Tibial artery (tissue), 4 donors: ENCODE measurements at places on chromosomes 4 and X.

GRCh38 chrX:20007962-20008622, 17.2 kb upstream of the BCLAF3 start:
- no peak for DNase-seq

- DNase-seq, result no peak
Observed at GRCh38 chr4:124435274-124435950, 277.1 kb downstream of the ANKRD50 start.

GRCh38 chr4:187090401-187090800, 366.7 kb upstream of the FAT1 start:
- no peak for DNase-seq

- no peak for DNase-seq
Observed at GRCh38 chr4:185137233-185137925, 5.7 kb upstream of the SLC25A4 start.

DNA sequence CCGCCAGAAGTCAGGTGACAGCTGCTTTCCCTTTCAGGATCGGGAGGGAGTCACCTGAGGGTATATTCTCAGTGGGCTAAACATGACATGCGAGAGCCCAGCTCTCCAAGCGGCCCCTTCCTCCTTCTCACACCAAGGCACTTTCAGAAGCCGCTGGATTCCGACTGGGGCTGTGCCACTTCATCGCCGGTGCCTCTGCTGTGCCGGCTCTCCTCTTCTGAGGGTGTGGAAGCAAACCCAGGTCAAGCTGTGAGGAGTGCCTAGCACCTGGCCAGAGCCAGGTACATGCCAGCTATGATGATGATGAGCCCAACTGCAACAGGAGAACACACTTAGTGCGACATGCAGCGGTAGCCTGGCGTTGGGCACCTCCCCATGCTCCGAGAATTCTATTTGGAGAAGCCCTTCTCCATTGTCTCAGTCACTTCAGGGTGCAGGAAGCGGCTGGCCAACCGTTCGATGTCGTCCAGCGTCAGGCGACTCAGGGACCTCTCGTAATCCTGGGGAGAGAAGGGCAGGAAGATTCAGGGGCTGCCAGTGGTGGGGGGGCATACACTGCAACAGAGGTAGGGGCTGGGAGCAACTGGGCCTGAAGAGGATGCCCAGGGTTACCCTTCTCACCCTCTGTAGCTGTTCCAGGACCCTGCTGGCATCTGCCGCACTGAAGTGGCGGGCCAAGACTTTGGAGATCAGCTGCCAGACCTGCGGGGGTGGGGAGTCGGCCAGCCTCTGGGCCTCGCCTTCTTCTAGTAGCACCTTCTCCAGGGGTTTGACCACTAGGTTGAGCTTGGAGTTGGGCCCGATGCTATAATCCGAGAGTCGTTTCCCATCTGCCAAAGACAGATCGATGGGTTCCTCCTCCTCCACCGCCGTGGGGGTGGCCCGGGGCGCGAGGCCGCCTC, 1.0 kb downstream of the UBL4A start:
- no peak for DNase-seq

DNA sequence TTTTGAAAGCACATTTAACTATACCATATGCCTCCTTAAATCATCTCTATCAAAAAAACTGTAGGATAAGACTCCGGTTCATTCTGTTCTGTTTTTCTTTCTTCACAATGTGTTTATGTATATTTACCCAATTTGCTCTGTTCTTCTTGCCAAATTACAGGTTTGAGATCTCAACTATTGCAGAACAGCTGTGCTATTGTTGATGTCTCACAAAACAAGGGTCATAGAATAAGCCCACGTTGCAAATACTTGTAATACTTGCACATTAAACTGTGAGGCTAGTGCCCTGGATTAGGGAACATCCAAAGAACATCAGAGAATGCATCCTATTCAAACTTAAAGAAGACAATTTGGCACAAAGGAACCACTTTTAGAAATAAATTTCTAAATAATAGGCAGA, 45.4 kb downstream of the ANTXR2 start:
- no peak for DNase-seq

- DNase-seq, result no peak
Observed at GRCh38 chr4:112181358-112182000, 36.2 kb downstream of the FAM241A start.
